Cerebellar cortex (tissue), 1 donor: ENCODE measurements at places on chromosomes 7 and 10.

- no peak for DNase-seq
Measured at GRCh38 chr7:150406567-150407421, 27.7 kb downstream of the ZNF775 start.

- no peak for DNase-seq
Measured at GRCh38 chr7:75024922-75025321, 48.7 kb downstream of the RCC1L start.

- DNase-seq: no peak
Measured at GRCh38 chr7:33054261-33054964, 8.2 kb downstream of the NT5C3A start.

DNA sequence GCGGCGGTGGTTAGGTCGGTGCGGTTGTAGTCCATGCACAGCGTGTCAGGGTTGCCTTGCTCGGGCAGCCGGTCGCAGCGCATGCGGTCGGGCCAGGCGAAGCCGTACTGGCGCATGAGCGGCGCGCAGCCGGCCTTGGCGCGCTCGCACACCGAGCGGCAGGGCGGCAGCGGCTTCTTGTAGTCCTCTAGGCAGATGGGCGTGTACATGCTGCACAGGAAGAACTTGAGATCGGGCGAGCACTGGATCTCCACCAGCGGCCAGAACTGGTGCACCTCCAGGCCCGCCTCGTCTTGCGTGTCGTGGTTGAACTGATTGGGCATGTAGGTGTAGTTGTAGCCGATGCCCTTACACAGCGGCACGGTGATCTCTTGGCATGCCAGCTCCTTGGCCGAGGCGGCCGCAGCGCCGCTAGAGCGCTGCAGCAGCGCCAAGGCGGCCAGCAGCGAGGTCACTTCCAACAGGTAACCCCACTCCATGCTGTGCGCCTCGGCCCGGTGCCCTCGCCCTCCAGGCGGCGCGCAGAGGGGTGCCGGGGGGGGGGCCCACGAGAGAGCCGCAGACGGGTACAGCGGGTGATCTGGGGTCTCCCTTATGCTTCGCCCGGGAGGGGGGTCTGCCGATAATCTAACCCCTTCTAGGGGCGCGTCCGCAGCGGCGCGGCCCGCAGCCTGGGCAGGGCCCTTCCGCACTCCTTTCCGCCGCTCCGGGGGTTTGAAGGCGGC lies 983 bp downstream of the FZD8 start:
- peak; percentile 36 for DNase-seq

DNA sequence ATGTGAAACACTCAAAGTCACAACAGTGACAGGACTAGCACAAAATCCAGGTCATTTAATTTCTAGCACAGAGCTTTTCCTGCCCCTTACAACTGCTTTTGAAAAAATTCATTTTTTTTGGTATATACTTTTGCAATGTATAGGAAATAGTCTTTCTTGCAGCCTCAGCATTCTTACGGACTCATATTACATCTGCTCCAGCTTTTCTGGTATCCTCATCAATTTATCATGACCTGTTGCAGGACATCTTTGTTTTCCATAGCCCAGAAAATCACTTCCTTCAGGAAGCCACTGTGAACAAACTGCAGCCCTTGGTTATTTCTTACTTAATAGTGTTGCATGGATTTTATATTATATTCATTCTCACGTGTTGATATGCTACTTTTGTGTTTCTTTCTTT lies 347.9 kb upstream of the MTPN start:
- DNase-seq: no peak
